ENCODE measurements at places on chromosomes 5 and 9.

GRCh38 chr9:115777610-115778009 lies 376.0 kb upstream of the PAPPA start:
- DNase-seq: no peak

DNA sequence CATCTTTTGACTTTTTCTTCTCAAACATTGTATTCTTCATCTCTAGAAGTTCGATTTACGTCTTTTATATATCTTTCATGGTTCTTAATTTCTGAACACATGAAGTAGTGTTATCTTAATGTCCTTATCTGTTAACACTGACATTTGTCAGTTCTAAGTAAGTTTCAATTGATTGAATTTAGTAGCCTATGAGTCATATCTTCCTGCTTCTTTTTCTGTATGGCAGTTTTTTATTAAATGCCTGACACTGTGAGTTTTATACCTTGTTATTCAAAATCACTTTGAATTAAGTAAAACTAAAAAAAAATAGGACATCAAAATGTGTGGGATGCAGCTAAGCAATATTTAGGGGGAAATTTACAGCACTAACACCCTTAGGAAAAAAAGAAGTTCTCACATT lies 707.0 kb upstream of the ACO1 start:
- no peak for DNase-seq

DNA sequence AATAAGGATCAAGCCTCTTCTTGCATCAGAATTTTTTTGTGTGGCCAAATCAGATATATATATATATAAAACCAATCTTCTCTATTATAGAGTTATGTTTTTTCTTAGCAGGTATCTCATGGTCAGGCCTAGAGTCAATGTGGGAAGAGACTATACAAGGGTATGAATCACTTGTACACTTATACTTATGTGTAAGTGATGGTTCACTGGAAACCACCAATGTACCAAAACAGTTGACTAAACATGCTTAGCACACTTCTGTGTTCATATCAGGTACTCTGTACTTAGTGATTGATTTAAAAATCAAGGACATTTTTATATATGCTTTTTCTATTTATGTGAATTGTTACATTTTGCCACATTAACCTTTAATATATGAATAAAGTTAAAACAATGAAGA lies 92.6 kb downstream of the CWC27 start:
- DNase-seq: no peak

- DNase-seq: no peak
These were observed 336.7 kb downstream of the FAM170A start for GRCh38 chr5:119966028-119966427.

- DNase-seq: no peak
These were observed 565.2 kb downstream of the CDK5RAP2 start for GRCh38 chr9:120014796-120015195.

DNA sequence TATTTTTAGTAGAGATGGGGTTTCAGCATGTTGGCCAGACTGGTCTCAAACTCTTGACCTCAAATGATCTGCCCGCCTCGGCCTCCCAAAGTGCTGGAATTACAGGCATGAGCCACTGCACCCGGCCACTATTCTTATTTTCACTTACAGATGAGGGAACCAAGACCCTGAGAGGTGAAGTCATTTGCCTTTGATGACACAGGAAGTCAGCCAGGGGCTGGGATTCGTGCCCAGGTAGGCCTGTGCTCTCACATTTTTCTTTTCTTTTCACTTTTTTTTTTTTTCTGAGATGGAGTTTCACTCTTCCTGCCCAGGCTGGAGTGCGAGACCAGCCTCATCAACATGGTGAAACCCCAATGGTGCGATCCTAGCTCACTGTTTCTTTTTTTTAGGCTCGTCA lies 22.2 kb downstream of the ENG start:
- DNase-seq: no peak

DNA sequence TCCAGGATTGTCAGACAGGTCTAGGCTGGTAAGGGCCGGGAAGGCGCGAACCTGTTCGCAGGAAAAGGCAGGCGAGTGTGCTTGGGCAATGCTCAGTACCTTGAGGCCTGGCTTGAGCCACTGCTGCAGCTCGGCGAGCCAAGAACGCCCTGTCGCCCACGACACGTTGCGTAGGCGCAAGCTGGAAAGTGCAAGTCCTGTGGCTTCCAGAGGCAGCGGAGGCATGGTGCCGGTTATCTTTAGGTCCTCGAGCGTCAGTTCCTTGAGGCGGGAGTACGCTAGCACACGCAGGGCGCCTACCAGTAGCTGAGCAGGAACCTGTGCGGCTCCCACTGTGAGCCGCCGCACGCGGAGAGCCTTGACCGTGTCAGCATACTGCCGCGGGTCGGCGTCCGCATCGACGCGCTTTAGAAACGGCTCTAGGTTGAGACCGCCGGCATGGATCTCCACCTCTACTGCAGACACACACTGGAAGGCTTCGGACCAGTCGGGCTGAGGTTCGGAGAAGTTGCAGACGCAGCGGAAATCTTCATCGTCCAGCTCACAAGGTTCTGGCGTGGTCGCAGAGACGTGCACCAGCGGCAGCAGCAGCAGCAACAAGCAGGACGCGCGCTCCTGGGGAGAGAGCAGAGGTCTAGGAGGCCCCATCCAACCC lies 482 bp downstream of the CD14 start:
- peak; percentile 50 for DNase-seq

- no peak for DNase-seq
These were observed 6.5 kb downstream of the TRAF1 start for GRCh38 chr9:120919843-120920805.

DNA sequence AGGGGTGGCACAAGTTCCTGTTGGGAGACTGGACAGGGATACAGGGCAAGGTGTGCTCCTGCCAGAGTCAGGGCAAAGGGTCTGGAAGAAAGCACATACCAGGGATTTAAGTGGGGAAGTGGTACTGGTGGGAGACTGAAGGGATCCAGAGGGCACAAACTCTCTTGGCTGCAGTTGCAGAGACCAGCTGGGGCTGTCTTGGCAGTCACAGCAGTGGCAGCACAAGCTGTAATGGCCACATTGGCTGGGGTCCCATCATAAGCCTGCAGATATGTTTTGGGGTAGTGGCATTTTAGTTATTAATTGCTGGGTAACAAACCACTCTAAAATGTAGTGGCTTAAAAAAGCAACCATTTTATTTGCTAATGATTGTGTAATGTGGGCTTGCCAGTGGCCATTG lies 492.2 kb downstream of the ENC1 start:
- no peak for DNase-seq

- no peak for DNase-seq
These were observed 9.5 kb downstream of the CEMIP2 start for GRCh38 chr9:71758785-71759184.

DNA sequence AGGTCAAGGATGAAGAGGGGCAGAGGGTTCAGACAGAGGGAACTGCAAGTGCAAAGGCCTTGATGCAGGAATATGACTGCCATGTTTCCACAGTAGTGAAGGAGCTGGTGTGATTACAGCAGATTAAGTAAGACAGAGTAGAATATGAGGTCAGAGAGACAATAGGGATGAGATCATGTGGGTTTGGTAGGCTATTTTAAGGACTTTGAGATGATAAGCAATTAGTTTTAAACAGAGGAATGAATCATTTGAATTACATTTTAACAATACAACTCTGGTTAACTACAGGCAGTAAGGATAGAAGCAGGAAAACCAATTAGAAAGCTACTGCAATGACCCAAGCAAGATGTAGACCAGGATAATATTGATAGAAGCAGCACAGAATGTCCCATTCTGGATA lies 7.7 kb downstream of the CENPK start:
- no peak for DNase-seq

- DNase-seq: no peak
These were observed 412.1 kb upstream of the CDH10 start for GRCh38 chr5:25056836-25057235.

- DNase-seq: no peak
These were observed 5.2 kb upstream of the TLE1 start for GRCh38 chr9:81694541-81694940.

GRCh38 chr5:145585-146323 lies 45.5 kb upstream of the LRRC14B start:
- DNase-seq: peak; percentile 46

GRCh38 chr9:89813482-89813881 lies 208.7 kb downstream of the GADD45G start:
- no peak for DNase-seq

DNA sequence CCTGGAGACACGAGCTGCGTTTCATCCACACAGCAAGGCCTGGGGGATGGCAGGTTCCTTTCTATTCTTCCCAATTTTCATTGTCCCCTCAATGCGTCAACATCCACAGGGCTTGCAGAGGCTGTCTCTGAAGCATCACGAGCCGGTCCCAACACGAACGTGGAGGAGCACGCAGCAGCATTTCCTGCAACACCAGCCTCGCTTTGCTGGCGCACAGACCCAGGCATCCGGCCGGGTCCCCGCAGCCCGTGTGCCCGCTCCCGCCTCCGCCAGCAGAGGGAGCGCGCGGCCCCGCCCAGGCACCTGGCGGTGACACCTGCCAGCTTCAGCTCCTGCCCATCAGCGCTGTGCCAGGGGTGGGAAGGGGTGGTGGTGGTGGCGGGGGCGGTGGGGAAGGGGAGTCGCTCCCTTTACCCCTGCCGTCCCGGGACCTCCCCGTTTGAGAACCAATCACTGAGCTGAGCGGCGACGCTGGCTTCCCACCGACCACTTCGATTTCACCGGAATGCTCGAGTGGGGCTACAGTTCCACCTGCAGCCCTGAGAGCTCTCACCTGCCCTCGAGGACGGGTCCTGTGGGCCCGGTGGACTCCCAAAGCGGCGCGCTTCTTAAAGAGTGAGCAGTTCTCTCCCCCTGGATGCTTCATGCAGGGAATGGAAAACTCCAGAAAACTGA lies 464.5 kb downstream of the ICE1 start:
- DNase-seq: no peak

DNA sequence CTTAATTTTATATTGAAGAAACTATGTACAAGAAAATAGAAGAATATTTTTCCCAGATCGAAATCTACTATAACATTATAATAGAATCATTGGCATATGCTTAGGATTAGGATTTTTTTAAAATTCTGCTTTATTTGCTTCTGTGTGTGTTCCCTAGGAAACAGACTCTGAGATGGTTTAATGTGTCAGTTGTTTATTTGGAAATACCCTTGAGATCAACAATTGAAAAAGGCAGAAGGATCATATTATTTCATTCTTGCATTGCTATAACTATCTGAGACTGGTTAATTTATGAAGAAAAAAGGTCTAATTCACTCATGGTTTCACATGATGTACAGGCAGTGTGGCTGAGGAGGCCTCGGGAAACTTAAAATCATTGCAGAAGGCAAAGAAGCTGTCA lies 622.6 kb downstream of the PRR16 start:
- DNase-seq: no peak

- DNase-seq: no peak
These were observed 3.6 kb downstream of the TMC1 start for GRCh38 chr9:72524820-72525540.

DNA sequence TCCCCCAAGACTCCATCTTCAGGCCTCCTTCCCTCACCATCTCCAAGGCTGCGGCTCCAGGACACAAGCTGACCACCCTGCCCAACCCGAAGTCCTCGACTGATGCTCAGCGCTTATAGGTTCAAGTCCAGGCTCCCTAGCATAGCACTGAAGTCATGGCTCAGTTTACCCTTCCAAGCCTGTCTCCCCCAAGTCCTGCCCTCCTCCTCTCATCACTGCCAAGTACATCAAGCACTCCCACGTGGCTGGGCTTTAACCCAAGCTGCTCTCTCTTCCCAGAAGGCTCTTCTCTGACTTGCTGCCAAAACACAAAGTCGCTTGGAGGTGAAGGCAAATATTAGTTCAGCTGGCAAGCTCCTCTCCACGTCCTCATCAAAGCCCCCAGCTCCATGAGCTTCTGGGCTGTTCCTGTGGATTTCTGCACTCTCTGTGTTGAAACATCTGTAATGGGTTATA lies 22.1 kb upstream of the MARCHF6 start:
- no peak for DNase-seq

DNA sequence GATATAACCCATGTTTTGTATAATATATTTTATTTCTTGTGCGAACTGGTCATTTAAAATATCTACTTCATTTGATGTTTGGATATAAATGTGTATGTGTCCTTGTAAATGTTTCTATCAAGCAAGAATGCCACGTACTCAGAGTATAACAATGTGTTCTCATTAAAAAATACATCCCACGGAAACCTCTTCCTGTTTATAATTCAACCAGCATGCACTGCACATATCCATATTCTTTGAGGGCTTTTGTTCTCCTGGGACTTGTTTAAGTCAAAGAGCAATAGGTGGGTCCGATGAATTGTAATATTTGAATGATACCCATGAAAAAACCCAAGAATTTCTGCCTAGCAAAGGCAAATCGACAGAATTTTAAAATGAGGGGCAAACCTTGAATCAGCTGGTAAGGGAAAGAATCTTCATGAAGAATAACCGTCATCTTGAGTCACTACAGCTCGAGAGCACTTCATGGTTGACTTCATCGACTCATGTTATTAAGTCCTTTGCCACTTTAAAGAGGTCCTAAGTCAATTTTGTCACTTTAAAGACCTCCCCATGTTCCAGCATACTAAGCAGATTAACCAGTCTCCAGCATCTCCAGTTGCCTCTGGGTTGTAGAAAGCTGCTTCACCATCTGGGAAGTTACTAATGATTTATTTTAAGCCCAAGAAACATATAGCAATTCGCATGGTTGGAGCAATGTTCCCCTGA lies 80.6 kb downstream of the NPR3 start:
- DNase-seq: no peak

- no peak for DNase-seq
These were observed 18.9 kb upstream of the ORM1 start for GRCh38 chr9:114303977-114304376.

DNA sequence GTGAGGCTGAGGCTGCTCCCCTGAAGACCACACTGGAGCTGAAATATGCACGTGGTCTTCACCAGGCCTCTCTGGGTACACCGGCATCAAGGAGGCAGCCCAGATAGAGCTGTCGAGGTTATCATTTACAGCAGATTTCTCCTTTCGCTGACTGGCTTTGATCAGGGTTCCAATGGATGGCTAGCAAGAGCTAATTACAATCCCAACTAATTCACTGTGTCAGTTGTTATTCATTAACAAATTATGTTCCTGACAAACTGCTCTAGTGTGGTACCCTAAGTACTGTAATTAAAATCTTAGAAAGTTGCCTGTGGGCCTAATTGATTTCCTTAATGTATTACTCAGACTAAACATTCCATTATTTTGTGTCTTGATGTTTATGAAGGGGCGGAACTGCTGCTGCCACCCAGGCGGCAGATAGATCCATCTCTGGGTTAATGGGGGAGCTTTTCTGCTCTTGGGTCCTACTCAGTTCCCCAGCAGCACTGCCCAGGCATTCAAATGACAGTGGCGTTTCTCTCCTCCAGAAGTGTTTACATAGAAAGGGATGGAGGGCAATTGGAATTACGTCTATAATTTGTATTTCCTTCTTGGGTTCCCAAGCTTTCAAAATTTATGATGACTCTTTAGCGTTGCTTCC lies 71.7 kb upstream of the RAD23B start:
- no peak for DNase-seq

- peak; percentile 53 for DNase-seq
These were observed 27.3 kb upstream of the CFAP157 start for GRCh38 chr9:127679506-127679905.

Measured in posterior cingulate gyrus (tissue), 11 donors.